ENCODE measurements at places on chromosomes 6 and 20.

GRCh38 chr6:156060013-156060412 is 604.4 kb upstream of the NOX3 start:
- DNase-seq, result no peak

- no peak for DNase-seq
Measured at GRCh38 chr6:3310051-3310448, 51.3 kb downstream of the PSMG4 start.

- no peak for DNase-seq
Measured at GRCh38 chr6:105324386-105324950, 78.4 kb downstream of the PREP start.

- DNase-seq, result no peak
Measured at GRCh38 chr6:20001286-20001685, 164.1 kb downstream of the ID4 start.

- no peak for DNase-seq
Measured at GRCh38 chr6:26576929-26577719, 19.6 kb upstream of the ABT1 start.

GRCh38 chr6:131015630-131016263 is 47.3 kb downstream of the EPB41L2 start:
- no peak for DNase-seq

DNA sequence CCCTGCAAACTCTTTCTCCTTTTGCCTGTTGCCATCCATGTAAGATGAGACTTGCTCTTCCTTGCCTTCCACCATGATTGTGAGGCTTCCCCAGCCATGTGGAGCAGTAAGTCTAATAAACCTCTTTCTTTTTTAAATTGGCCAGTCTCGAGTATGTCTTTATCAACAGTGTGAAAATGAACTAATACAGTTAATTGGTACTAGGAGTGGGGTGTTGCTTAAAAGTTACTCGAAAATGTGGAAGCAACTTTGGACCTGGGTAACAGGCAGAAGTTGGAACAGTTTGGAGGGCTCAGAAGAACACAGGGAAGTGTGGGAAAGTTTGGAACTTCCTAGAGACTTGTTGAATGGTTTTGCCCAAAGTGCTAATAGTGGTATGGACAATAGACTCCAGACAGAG is 359.2 kb upstream of the KHDRBS2 start:
- DNase-seq, result no peak

DNA sequence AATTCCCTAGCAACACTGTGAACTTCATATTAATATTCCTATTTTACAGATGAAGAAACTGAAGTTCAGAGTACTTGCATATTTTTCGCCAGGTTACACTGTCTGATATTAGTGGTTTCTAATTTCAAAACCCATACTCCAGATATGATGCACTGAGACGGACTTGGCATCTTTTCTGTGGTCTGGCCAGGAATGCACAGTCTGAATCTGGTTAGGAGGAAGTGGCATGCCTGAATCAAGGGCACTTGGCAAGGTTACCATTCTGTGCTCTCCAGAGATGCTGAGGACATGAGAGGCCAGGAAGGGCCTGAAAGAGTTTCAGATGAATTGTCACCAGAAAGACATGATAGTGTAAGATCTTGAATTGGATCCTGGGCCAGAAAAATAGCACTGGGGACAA is 150.1 kb downstream of the HAO1 start:
- DNase-seq, result no peak

DNA sequence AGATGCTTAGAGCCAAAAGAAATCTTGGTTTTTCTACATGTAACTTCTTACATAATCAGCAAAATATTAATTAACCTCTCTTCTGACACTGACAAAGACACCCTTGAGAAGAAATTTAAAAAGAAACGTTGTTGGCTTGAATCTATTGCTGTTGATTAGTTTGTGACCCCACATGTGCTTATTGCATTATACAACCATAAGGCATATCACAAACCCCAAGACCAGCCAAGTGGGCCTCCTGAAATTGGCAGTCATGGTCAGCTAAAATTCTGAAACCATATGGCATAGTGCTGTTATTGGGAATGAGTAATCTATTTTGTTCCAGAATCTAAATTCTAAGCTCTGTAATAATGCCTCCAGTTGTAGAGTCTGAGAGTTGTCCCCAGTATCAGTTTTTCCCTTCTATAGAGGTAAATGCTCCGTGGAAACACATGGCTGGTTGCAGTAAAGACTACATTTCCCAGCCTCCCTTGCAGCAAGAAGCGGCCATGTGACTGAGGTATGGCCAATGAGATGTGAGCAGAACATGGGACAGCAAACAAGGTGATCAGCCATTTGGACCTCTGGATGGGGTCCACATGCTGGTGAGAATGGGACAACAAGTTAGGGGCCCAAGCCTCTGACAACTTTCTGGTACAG is 42.3 kb upstream of the PTPN1 start:
- DNase-seq, result peak; percentile 75

GRCh38 chr6:16841241-16841640 is 80.0 kb upstream of the ATXN1 start:
- no peak for DNase-seq

- no peak for DNase-seq
Measured at GRCh38 chr20:41268402-41268801, 49.1 kb downstream of the ZHX3 start.

- DNase-seq, result no peak
Measured at GRCh38 chr20:965956-966355, 36.2 kb downstream of the RSPO4 start.

- no peak for DNase-seq
Measured at GRCh38 chr20:42779216-42779615, 410.5 kb downstream of the PTPRT start.

- no peak for DNase-seq
Measured at GRCh38 chr6:13544454-13545186, 29.8 kb upstream of the SIRT5 start.

DNA sequence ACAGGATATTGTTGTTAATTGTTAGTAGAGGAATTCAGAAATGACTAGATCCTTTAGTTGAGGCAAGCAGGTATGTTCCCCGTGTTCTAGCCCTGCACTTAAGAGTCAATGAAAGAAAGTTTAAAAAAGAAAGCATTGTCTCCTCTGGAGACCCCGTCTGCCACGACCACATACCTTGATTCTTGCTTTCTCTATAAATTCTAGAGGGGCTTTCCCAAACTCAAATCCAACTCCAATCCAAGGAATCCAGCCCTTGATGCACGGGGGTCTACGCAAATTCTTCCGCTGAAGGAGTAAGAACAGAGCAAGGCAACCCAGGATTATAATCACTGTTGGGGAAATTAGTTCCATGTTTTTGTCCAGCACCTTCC is 401 bp downstream of the CYP39A1 start:
- DNase-seq, result no peak

GRCh38 chr6:169622618-169623017 is 79.2 kb downstream of the WDR27 start:
- DNase-seq, result no peak

GRCh38 chr6:166494757-166495486 is 91.6 kb downstream of the RAMACL start:
- DNase-seq, result no peak

DNA sequence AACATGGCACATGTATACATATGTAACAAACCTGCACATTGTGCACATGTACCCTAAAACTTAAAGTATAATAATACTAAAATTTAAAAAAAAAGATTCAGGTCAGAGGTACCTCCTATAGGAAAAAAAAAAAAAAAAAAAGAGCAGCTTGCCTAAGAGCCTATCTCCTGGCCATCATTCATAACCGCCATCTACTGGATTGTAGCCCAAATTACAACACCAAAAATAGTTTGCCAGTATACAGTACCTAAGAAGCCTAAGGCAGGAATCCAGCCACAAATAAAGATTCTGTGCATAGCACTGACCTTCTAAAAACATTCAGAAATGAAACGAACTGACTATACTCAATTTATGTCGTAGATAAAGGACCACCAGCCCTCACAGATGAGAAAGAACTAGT is 438.4 kb upstream of the ADGRB3 start:
- peak; percentile 12 for DNase-seq

DNA sequence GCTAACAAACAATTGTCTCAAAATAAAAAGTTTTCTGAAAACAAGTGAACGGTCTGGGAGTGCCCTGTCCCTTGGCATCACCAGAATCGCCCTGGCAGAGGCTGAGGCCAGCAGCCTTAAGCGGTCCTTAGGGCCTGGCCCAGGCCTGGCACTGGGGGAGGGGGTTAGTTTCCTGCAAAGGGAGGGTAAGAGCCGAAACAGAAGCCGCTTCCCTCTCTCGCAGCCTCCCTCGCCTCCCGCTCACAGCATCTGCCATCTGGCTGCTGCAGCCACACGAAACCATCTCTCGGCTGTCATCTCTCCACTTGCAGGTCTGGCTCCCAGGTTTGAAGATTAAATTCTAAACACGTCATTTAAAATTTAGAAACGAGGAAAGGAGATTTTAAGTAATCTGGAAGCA is 31.5 kb downstream of the PMEPA1 start:
- no peak for DNase-seq

DNA sequence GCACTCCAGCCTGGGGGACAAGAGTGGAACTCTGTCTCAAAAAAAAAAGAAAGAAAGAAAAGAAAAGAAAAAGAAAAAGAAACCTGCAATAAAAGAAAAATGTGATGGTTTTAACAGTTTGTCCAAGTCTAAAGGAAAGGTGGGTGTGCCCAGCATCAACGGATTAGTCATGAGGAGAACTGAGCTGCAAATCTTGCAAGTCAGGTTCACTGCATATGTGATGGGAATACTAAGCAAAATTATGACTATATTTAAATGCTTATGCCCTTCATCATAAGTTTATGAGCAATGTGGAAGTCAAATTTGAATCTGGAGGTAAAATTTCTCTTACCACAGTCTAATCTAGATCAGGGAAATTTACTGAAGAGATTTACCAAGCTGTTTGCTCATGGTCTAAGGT is 13.1 kb upstream of the CDK19 start:
- no peak for DNase-seq

DNA sequence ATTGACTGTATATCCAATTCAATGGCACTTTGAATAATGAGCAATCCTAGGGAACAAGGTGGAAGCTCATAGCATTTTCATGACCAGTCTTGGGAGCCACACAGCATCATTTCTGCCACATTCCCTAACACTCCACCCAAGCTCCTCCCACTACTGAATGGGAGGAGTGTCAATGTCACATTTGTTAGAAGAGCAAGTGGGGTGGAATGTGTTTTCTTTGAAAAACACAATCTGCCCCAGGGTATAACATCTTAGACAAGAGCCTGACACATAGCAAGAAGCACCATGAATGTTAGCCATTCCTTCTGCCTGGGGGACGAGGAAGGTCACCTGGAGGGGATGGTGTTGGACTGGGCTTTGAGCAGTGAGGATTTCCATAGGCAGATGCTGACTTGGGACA is 258.3 kb upstream of the PMEPA1 start:
- DNase-seq, result no peak

DNA sequence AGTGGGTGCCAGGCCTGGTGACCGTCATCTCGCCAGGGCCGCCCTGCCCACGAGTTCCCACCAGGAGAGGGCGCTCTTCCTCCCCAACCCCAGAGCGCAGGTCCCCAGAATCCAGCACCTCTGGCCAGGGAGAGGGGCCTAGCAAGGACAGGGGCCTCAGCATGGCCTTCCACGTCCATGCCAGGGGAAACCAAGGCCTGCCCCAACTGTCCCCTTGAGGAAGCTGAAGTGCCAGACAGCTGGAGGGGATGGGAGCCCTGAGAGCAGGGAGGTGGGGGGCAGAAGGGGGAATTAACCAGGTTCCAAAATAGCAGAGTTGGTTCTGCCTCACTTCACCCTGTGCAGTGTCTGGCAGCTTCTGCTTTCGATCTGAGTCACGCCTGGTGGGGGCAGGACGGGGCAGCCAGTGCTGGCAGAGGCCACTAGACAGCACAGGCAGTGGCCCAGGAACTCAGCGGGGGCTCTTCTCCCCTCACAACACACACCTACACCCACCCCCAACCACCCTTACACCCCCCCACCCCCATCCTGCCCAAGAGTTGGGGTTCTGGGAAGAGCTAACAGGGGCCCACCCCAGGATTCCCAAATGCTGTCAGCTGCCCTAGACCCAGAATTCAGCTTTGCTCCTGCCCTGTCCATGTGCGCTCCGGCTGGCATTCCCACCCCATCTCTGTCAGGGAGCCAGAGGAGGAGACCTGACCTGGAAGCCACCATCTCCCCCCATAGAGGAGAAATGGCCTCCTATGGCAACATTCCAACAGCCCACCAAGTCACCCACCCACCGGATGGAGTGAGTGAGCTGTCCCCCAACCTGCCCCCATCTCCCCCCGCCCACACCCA is 29.2 kb downstream of the TFEB start:
- DNase-seq, result peak; percentile 78

- no peak for DNase-seq
Measured at GRCh38 chr6:84575264-84575663, 189.1 kb downstream of the TBX18 start.

DNA sequence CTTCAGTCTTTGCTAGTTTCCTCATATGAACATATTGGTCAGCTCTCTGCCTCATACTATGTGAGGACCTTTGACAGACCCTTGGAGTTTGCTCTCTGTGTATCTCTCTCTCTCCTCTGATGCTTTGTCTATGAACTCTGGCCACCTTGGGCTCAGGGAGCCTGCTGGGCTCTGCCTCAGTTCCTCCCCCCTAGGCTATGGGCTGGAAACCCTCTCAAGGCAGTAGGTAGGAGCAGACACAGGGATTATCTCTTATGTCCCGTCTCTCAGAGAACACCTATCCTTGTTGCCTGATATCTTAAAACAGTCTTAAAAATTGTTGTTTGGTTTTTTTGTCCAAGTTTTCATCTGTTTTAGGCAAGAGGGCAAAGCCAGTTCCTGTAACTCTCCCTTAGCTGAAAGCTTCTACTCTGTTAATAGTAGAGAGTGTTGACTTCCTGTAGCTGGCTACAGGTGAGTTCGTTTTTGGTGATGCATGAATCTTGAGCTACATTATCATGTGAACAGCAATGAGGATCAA is 68.3 kb downstream of the BCAS1 start:
- no peak for DNase-seq

DNA sequence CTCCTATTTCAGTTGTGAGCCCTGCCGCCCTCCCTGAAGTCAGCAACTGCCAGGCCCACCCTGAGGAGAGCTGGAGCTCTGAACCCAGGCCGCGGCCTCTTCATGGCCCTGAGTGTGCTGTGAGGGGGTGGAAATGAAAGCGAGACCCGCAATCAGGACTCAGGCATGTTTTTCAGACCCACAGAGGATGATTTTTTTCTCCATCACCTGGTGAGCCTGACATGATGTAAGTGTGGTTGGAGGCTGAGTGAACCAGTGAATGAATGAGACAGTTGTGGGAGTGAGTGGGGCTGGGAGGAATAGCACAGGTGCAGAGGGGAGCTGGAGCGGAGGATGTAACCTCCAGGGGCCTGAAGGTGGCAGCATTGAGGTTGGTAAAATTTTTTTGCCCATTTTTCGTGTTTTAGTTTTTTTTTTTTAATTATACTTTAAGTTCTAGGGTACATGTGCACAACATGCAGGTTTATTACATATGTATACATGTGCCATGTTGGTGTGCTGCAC is 18.3 kb downstream of the RAET1L start:
- DNase-seq, result no peak

GRCh38 chr6:3447005-3447404 is 9.8 kb downstream of the SLC22A23 start:
- DNase-seq, result no peak

GRCh38 chr20:63950701-63951397 is 5.4 kb downstream of the UCKL1 start:
- DNase-seq, result no peak

GRCh38 chr6:143107911-143108761 is 47.4 kb downstream of the AIG1 start:
- no peak for DNase-seq
